ENCODE measurements at places on chromosomes 1 and 21.
A peak's percentile ranks its signal among the peaks of the same experiment; 100 is the strongest.

- no peak for DNase-seq
These were observed 44.2 kb downstream of the WLS start for GRCh38 chr1:68188060-68188538.

- DNase-seq: no peak
These were observed 3.5 kb downstream of the FCRL3 start for GRCh38 chr1:157696966-157697628.

DNA sequence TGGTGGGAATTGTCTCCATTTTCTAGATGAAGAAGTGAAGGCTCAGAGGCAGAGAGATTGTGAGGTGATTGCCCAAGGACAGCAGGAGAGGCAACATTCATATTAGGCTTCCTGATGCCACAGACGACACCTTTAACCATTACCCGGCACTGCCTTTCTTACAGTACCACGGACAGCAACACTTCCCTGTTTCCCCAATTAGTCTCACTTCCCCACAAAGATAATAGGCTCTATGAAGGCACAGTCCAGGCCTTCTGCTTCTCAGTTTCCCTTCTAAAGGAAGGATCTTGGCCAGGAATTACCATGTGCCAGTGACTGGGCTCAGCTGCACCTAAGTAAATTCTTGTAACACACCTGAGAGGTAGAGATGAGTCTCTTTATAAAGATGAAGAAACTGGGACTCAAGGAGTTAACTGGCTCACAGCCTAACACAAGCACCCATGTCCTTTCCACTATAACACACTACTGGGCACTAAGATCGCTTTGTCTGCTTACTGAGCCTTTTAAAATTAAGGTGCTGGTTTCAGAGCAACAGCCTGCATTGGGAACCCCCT is 9.6 kb downstream of the IGSF9 start:
- DNase-seq: no peak

GRCh38 chr1:59520827-59521418 is 224.0 kb downstream of the FGGY start:
- peak; percentile 25 for DNase-seq

DNA sequence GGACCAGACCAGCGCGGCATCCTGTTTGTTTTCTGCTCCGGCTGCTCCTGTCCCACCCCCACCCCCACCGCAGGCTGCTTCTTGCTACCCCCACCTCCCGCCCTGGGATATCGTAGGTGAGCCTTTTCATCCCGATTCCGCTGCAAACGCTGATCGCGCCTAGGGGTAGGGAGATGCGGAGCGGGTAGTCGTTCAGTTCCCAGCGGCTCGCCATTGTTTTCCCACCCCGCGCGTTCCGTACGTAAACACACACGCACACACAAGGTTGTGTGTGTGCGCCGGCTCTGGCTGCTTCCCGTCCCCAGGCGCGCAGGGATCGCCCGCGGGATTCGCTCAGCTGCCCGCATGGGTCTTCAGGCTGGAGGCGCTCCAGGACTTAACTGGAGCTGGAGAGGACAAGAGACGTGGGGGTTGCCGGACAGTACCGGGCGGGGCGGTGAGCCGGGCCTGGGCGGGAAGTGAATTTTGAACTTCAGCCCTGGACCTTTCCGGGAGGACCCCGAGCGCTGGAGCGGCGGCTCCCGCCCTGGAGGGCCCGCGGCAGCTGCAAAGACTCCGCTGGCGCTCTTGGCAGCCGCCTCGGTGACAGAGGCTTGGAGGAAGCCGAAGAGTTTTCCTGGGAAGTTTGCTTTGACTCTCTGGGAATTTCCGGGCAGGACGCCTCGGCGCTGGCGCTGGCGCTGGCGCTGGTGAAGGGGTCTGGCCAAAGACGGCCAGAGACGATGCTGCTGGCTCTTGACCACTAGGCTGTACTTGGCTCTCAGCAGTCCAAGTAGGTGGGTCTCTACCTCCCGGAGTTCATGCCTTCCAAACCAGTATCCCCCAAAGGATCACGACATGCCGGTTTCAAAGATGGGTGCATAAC is 1.6 kb downstream of the SOX13 start:
- DNase-seq: no peak

DNA sequence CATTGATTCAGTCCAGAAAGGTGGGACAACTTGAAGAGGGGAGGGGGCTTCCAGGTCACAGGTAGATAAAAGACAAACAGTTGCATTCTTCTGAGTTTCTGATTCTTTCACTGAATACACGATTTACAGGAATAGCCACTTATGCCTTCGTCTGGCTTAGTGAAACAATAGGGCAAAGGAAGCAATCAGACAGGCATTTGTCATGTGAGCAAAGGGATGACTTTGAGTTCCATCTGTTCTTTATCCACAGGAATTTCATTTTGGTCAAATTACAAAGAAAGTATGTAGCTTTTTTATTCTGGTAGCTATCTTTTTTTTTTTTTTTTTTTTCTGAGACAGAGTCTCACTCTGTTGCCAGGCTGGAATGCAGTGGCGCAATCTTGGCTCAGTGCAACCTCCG is 202.5 kb downstream of the TTLL7 start:
- DNase-seq: no peak

DNA sequence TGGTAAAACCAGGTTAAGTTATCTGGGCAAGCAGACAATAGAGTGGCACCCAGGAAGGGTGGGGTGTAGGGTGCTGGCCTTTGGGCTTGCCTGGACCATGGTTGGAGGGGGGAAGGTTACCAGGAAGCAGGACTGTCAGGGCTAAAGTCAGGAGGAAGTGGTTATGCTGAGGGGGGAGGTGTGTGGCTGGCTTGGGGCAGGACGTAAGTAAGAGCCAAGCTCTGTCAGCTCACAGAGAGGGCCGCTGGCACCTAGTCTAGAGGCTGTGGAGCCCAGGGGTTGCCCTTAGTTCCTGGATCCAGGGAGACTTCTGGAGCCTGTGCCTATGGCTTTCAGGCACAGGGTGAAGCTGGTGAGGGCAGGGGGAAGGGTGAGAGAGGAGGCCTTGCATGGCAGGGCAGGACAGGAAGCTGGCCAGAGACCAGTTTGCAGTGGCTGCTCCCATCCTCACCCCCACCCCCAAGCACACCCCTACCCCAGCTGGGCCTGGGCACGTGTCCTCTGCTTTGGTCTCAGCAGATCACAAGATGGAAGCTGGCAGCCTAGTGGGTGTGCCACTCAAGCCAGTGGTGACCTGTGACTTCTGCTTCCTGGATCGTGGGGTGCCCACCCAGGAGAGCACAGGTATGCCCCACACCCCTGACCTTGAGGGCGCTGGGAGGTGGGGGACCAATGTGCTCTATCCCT is 20.5 kb upstream of the SMYD3 start:
- DNase-seq: no peak

DNA sequence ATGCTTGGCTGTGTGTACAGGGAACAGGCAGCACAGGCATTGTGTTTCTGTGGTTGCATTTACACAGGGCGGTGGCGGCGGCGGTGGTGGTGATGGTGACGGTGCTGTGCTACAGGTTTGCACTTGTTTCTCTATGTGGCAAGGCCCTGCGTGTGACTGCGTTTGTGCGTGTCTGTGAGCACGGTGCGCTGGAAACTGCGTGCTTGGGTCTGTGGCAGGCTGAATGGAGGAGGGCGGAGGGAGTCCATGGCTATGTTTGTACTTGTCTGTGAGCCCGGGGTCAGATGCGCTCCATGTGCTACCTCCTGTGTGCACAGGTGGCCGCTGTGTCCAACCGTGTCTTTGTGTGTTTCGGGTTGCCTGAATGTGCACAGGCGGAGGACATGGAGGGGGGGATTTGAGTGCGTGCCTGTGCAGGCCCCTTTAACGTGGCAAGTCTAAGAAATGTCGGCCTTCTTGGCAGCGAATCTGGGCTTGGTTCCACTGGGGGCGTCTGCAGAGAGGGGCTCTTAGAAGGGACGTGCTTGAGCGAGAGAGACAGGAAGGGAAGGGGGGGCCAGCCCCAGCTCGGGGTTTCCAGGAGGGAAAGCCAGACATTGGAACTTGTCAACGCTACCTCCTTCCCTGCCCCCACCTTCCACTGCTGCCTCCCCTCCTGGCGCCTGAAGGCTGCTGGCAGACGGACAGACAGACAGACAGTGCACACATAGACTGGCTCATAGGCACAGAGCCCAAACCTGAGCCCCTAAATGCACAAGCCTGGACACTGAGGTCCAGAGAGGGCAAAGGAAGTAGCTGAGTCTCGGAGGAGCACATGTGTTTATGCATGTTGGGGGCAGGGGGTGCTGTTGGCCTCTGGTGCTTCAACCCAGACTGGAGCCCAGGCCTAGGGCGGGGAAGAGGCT is 32.7 kb upstream of the WASF2 start:
- DNase-seq: peak; percentile 54

DNA sequence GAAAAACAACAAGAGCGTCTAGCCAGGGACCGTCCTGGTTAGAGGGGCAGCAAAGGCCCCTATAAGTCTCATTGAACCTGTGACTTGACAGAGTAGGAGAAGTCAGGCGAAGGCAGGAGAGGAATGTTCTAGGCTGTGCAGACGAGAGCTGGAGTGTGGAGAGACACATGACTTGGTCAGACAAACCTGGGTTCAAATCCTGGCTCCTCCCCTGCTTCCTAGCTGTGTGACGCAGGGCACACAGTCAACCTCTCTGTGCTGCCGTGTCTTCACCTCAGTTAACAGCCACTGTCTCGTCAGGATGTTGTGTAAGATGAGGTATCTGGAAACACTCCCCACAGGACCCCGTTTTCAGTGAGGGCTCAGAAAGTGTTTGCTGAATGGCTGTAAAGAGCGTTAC is 15.6 kb downstream of the SLC66A1 start:
- no peak for DNase-seq

- no peak for DNase-seq
These were observed 113.3 kb upstream of the PTGFR start for GRCh38 chr1:78377356-78377928.

Data from cerebellar nuclear complex (tissue), 1 donor.